Esophagus (tissue), 2 donors: ENCODE measurements at places on chromosomes 3 and 15. TPM values are rescaled to one million over a fixed set of nuclear protein-coding genes. Genes with fewer than 3 reads are reported as not detected.

Gene PLCB2
- polyA plus RNA-seq = 7.3 TPM

Gene NRG4
- polyA plus RNA-seq = 0.79 TPM

Gene COL7A1
- polyA plus RNA-seq = 60.7 TPM

Gene SLC22A13
- 0.53 TPM for polyA plus RNA-seq

Gene C3orf49
- polyA plus RNA-seq = not detected
